ENCODE measurements at places on chromosomes 4 and X.

DNA sequence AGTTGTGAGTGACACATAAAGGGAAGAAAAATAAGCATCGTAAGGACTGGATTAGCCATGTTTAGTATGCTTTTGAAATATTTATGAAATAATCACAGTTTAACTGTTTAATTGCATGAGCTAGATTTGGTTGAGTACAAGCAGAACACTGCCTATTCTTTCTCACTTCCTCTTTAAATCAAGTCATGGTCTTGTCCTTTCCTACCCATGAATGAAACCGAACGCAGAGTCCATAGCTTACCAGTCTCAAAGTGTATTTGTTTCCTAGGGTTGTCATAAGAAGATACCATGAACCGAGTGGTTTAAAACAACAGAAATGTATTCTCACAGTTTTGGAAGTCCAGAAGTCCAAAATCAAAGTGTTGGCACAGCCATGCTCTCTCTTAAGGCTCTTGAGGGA is 684.0 kb upstream of the MAGEB2 start:
- no peak for DNase-seq

GRCh38 chr4:185710487-185710995 is 101.5 kb downstream of the SORBS2 start:
- no peak for DNase-seq

GRCh38 chr4:78439328-78439727 is 112.2 kb upstream of the ANXA3 start:
- no peak for DNase-seq

- DNase-seq: no peak
Measured at GRCh38 chrX:15619053-15619755, 18.4 kb upstream of the ACE2 start.

DNA sequence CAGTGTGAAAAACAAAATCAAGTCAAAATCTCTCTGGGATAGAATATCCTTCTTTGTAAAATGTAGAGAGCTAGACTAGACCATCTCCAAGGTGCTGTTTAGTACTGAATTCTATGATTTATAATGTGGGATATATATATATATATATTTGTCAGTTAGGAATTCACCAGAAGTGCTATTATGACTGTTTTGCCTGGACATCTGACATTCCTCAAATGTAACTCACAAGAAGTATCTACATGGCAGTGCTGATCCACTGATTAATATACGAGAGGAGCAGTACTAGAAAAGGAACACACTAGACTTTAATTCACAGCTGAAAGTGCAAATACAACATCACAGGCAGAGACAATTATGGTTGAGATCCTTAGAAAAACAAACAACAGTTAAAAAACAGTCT is 208.9 kb downstream of the GBA3 start:
- no peak for DNase-seq

DNA sequence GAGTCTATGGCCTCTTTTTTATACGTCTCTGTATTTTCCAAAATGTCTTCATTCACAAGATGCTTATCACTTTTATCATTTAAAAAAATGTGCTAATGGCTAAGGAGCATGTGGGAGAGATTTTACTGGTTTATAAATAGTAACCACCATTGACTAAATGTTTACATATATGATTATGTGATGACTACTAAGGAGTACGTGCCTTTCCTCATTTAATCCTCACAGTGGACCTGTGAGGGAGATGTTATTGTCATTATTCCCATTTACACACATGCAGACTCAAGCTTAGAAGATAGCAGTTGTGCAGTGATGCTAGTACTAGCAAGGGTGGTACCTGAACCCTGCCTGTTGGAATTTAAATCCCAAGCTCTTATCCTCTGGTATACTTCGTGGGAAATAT is 2.4 kb downstream of the SRD5A3 start:
- DNase-seq: no peak

DNA sequence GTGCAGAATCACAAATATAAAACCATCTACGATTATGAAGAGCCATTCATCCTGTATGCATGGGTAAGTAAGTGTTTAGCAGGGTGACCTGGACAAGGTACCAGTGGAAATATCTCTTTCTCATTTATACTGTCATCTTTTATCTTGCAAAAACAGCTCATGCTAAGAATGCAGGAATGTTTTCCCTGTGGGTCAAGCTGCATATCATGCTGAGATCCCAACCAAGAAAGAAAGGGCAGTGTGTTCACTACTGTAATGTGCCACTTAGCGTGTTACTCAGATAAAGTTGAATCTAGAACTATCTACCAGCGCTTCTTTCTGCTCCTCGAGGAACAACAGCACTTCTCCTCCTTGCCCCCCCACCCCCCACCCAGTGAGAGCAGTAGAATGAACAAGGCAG is 212.7 kb upstream of the TBL1X start:
- no peak for DNase-seq

GRCh38 chrX:132294192-132294591 is 74.9 kb upstream of the RAP2C start:
- no peak for DNase-seq

- no peak for DNase-seq
Measured at GRCh38 chr4:161008527-161008926, 1155.3 kb downstream of the FSTL5 start.

DNA sequence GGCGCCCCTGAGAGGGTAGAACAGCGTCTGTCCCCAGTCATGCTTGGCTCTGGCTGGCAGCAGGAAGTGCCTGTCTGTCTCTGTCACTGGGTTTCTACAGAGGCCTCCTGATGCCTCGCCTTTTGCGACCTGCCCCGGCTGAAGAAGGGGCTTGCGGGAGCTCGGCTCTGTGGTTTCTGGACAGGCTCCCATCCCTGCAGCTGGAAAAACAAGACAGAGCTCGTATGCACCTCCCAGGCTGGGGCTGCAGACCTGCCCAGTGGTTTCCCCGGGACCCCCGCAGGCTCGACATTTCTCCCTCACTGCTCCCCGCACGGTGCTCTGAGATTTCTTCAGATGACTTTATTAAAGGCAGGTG is 57.0 kb upstream of the SORCS2 start:
- DNase-seq: no peak

- no peak for DNase-seq
Measured at GRCh38 chr4:109385260-109385659, 48.4 kb upstream of the SEC24B start.

GRCh38 chr4:164345756-164346155 is 408.2 kb upstream of the SMIM31 start:
- DNase-seq: no peak

- no peak for DNase-seq
Measured at GRCh38 chr4:105709081-105709450, 482 bp downstream of the GSTCD start.

GRCh38 chr4:124884316-124884715 is 171.8 kb upstream of the ANKRD50 start:
- no peak for DNase-seq

DNA sequence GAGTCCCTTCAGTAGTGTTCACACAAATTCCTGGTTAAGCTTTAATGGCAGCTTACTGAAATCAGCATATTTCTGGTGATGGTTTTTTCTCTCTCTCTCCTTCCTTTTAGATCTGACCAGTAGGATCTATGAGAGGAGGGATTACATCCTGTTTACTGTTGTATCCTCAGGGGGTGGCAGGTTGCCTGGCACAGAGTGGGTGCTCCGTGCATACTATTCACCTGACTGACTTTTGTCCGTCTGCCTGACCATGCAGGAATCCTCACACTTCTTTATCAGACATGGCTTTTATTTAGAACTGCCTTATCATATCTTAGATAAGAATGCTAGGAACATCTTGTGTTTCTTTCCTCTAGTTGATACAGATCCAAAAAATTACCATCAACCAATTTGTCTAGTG is 29.6 kb downstream of the MCUB start:
- DNase-seq: no peak

GRCh38 chr4:6362896-6363295 is 93.2 kb downstream of the WFS1 start:
- no peak for DNase-seq

- DNase-seq: no peak
Measured at GRCh38 chrX:70174754-70175153, 2.5 kb upstream of the DGAT2L6 start.

- no peak for DNase-seq
Measured at GRCh38 chrX:74195605-74196004, 108.4 kb upstream of the ZCCHC13 start.

GRCh38 chrX:14875624-14876023 is 2.4 kb downstream of the MOSPD2 start:
- no peak for DNase-seq

DNA sequence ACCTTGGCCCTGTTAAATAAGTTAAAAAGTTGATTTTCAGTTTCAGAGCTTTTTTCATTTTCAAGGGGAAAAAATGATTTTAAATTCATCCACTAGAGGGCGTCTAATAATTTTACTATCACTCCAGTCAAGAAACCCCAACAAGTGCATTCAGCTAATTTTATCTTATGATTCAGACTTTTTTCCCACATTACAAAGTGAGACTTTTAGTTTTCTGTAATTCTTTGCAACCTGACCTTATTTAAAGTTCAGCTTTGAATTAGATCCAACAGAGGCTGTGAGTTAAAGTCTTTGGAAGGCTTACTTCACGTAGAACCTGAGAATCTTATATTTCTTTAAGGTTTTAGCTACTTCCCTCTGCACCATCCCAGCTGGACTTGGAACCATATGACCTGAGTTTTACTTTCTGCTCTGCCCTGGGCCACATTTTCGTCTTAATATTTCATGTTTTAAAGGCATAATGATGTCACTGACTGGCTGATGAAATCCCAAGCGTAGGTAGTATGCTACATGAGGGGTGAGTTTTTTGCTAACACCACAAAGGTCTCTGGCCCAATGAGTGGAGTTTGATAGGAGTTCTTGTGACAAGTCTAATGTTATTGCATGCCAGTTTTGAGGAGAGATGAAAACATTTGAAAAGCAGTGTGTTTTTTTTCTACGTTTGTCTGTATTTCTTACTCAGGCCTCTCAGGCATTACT is 7.2 kb downstream of the GNRHR start:
- peak; percentile 38 for DNase-seq

GRCh38 chrX:19616959-19617358 is 101.7 kb upstream of the MAP3K15 start:
- DNase-seq: no peak

- DNase-seq: no peak
Measured at GRCh38 chr4:174244441-174244840, 39.0 kb downstream of the FBXO8 start.

DNA sequence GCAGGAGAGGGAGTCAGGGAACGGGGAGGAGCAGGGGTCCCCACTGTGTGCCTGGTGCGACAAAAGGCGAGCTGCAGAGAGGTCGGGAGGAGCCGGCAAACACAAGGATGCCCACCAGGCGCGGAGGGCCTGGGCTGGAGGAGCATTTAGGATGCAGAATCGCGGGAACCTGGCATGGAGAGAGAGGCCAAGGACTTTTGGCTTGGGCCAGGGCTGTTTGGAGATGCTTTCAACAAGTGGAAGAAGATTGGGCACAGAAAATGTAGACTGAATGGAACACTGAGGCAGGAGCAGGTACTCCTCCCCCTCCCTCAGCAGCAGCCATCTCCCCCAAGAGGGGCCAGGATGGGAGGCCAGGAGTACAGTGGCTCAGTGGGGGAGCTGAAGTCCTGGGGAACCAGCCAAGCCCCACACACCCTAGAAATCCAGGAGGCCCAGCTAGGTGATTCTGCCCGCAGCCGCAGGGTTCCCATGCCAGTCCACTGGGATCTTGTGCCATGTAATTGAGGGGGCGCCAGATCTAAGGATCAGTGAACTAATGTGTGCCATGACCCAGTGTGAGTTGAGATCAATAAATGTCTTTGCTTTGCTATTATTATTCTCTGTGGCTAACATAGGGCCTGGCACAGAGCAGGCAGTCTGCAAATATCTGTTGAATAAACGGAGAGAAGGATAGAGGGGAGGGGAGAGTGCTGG is 1.1 kb upstream of the ABLIM2 start:
- DNase-seq: no peak

GRCh38 chr4:153432965-153433753 is 33.0 kb upstream of the TMEM131L start:
- peak; percentile 40 for DNase-seq

GRCh38 chrX:128883650-128884049 is 639.6 kb downstream of the SMARCA1 start:
- DNase-seq: no peak

DNA sequence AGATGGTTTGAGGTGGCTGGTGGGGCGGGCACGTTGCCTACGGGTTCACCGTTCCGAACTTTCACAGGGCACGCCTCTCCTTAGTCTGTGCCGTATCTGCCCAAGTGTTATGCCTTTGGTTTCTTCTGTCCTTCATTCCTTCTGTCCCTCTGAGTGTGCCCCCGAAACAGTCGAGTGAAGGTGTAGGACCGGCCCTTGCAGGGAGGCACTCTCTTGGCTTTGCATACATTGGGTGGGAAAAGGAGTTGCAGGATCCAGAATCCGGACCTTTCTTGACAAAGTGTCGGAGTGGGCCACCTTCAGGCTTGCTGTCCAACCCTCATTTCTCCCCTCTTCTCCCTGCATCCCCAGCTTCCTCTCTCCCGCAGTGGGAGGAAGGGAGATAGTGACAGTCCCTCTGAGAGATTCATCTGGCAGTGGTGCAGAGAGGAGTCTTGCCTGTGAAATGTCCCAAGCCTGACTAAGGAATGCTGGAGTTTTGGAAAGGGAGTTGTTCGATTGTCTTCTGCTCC is 569 bp downstream of the ARFIP1 start:
- DNase-seq: no peak

DNA sequence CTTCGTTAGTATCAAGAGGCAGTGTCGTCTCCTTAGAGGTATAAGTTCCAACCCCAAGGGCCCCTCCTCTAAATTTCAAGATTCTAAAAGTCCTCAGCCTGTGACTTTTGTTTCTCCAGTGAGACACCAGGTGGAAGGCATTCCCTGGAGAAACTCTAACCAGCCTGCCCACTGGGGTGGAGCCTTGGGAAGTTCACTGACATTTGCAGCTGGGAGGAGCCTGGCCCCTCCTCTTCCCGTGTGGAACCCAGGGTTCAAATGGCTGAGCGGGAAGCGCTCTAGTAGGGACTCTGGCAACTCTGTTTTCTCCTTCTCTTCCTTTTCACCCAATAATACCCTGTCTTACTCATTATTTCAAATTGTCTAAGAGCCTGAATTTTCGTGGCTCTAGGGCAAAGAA is 325.0 kb downstream of the TLL1 start:
- no peak for DNase-seq

DNA sequence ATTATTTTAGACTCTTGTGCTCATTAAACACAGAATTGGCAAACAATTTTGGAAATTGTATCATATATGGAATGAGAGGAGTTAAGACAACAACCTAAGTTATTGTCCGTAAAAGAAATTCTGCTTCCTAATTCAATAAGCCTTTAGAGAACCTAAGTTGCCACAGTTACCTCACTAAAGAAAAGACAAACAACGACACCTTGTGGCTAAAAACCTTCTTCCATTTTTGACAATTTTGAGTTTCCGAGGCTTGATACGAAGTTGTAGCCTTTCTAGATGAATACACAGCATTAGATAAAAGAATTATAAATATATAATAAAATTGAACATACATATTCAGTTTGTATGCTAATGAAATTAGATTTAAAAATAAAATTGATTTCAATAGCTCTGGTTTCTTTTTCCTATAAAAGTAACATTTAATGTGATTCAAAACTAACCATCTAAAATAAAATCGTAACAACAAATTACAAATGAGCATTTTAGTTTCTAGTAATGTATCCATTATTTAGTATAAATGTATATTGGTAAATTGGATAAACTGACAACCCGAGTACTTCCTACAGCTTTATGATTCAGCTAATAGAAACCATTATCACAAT is 275.1 kb downstream of the GPM6A start:
- peak; percentile 33 for DNase-seq

- no peak for DNase-seq
Measured at GRCh38 chr4:54067166-54067565, 2.8 kb upstream of the CHIC2 start.
